NCI-H187 (cell line): ENCODE measurements at places on chromosomes 5 and 9.

DNA sequence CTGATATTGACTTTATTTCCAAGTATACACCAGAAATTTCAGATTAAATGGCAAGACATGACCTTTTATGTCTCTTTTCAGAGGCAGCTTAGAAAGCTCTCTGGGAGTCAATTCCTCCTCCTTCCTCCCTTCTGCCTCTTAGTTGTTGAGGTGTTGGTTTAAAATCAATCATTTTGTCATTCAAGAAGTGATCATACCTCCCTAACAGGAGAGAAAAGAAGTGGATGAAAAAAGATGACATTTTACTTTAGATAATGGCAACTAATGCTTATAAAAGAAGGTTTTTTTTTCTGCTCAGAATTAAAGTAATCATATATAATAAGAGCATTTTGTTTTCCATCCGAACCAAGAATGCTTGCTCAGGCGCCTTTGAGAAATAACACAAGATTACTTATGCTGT, 448.7 kb downstream of the CTNND2 start:
- DNase-seq: no peak

- DNase-seq: no peak
Observed at GRCh38 chr9:98101416-98101815, 17.6 kb downstream of the TRIM14 start.

GRCh38 chr9:134283111-134283515, 43.1 kb upstream of the RXRA start:
- no peak for DNase-seq

DNA sequence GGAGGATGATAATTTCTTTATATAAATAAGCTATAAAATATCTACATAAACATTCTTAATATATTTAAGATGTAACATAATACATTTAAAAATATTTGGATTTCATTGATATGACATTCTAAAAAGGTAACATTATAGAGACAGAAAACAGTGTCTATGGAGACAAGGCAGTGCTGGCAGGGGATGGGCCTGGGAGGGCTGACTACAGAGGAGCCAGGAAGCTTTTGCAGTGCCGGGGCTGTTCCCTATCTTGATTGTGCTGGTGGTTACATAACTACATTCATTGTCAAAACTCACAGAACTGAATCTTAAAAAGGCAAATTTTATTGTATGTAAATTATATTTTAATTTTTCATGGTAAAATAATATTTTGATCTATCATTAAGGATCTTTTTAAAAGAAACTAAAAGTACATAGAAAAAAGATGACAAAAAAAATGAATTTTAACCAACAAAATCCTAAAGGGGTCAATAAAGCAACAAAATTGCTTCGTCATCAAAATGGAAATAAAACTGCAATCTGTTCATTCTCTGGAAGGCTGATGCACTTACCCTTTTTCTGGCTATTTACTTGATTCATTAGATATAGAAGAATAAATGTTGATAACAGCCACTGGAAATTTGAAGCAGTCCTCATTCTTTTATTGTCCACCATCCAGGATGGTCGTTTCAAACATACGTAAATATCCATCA, 26.3 kb downstream of the LIFR start:
- DNase-seq: no peak

DNA sequence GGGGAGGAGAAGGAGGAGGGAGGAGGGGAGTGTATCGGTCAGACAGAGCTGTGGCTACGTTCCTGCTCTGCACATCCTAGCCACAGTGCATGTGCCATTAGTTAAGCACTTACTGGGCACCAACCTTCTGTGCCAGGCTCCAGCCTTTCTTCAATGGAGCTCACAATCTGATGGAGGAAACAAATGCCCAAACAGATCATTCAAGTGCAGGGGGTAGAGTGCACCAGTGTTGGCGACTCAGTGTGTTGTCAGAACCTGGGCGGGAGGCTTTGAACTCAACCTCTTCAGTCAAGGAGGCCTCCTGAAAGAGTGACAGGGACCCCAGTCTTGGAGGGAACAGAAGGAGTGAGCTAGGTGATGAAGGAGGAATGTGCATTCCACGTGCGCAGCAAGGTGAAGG, 51.9 kb upstream of the SHB start:
- DNase-seq: no peak

- no peak for DNase-seq
Observed at GRCh38 chr9:120764476-120764875, 28.7 kb downstream of the FBXW2 start.

- DNase-seq: no peak
Observed at GRCh38 chr9:70494221-70494620, 79.8 kb upstream of the KLF9 start.

- DNase-seq: no peak
Observed at GRCh38 chr9:114629563-114630090, 18.5 kb downstream of the TMEM268 start.

DNA sequence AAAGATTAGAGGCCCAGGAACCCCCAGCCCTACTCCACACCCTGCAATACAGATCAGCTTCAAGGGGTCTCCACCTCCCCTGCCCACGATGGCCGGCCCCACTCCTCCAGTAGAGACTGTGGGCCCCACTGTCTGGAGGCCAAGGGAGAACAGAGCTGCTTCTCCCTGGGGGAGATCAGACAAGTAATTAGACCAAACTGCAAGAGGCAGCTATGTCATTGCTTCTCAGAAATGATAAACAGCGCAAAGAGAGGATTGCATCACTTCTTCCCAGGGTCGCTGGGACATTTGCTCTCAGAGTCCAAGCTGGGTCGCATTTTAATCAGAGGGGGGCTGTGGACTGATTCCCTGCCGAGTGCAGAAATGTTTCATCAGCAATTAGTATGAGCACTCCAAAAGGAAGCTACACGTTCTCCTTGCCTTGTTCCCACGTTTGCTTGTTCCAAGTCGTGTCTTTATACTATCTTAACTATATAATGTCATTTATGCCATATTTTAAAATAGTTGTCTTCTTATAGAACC, 59.9 kb downstream of the ROPN1L start:
- no peak for DNase-seq

DNA sequence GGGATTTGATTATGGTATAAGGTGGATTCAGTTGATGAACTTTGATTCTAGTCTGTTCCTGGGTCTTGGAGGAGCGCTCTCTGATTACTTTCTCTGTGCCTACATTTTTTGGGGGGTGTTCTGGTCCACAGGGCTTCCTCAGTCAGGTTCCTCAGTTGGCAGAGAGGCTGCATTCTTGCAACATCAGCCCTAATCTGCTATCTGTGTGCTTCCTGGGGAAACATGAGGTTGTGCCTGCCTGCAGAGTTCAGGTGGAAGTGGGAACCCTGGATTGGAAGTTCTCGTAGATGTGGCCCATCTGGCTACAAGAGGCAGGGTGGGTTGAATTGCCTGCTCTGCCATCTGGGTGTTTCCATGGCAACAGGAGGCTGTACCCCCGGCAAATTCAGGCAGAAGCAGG, 24.5 kb downstream of the POLK start:
- no peak for DNase-seq

DNA sequence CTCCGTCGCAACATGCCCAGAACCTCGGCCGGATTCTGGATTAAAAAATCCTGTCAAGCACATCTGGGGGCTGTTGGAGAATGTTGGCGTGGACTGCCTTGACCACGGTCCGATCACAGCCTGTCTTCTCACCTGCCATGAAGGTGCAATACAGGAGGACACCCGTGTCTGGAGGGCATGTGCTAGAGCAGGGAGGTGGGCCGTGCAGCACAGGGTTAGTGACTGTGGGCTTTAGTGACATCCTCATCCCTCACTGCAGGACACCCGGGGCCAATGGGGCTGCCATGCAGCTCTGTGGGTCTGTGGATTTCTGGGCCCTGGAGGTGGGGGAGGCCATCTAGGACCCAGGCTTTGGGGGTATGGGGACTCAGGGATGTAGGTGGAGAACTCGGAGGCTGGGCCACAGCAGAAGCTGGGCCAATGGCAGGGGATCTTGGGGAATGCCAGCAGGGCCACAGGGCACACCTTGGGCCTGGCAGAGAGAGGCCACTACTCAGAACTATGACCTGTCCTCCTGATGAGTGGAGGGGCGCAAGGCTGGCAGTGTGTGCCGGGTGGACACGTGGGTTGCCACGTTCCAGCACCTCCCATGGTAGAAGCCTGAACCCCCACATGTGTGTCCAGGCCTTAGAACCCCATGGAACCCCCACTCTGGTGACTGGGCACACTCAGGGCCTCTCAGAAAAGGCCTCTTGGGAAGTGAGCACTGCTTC, 23.3 kb downstream of the ZDHHC11B start:
- DNase-seq: no peak

DNA sequence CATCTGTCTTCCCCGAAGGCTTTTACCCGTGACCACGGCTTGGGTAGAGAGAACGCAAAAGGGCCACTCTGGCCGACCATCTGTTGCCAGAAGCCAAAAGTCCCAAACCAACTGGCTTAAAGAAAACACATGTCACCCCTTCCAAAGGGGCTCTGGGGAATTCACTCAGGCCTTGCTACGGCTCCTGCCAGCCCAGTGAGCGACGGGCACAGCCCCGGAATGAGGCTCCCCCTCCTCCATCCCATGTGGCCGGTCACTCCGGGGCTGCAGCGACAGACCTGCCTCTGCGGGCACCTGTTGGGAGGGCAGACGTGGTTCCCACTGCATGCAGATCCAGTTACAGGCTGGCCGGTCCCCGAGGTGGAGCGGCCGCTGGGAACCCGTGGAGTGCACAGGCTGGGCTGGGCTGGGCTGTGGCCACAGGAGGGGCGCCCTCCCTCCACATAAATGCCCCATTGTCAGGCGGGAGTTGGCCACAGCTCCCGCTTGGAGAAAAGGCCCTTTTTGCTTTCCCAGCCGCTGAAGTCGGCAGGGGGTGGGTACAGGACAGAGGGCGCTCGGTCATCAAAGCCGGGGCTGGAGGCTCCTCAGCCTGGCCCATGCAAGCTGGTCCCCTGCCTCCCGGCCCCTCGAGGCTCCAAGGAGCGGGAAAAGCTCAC, 19.9 kb downstream of the NOTCH1 start:
- no peak for DNase-seq

- DNase-seq: no peak
Observed at GRCh38 chr9:131584858-131585257, 39.5 kb downstream of the PRRT1B start.

GRCh38 chr5:56457887-56458812, 225.0 kb upstream of the ANKRD55 start:
- no peak for DNase-seq

DNA sequence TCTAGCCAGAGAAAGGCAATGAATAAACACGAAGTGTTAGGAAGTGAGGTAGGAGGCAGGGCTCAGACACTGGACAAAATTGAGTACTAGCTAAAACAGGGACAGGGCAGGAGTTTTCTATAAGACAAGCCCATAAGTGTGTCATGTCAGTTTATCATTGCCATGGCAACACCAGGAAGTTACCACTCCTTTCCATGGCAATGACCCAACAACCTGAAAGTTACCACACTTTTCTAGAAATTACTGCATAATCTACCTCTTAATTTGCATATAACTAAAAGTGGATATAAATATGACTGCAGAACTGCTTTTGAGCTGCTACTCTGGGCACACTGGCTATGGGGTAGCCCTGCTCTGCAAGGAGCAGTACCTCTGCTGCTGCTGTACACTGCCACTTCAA, 442.5 kb upstream of the COX7C start:
- no peak for DNase-seq

DNA sequence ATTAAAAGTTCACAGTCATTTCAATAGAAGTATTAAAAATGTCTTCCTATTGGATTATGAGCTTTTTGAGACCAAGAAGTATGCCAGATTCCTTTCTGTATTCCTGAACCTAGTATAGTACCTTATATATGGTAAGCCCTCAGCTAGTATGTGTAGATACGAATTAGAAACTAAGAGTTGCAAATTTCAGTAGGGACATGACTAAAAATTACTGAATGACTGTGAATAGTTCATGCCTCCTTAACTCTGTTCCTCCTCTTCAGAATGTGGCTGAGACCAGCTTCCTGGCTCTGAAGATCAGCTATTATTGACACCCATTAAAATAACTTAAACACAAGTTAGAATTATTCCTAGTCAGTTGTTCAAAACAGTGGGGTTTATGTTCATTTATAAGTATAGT, 19.7 kb downstream of the KDM3B start:
- no peak for DNase-seq

DNA sequence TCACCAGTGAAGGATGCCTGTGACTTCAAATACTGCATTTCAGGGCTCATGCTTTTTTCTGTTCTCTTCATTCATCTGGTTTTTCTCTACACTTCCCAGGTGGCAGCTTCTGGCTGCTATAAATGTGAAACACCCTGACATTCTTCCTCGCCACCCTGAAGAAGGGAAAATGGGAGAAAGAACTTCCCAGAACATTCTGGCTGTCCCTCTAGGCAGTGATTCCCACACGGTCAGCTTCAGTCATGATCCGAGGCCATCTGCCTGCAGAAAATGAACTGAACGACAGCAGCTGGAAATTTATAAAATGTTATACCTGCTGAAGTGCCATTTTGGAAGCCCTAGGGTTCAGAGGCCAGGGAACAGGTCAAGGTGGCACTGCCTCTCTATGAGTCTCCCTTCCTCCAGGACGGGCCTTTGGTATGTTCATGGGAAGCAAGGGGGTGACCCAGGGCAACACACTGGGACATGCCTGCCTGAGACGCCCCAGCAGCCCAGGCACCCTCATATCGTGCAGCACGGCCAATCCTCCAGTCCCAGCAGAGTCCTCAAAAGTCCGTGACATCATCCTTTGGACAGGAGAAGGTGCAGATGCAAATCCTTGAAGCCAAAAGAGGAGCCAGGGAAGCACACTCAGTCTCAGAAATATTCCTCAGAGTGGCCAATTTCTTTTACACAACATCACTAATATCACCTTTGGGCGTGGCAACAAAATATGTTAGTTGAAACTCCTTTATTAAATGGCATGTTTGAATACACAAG, 107.1 kb downstream of the SEMA5A start:
- DNase-seq: no peak

DNA sequence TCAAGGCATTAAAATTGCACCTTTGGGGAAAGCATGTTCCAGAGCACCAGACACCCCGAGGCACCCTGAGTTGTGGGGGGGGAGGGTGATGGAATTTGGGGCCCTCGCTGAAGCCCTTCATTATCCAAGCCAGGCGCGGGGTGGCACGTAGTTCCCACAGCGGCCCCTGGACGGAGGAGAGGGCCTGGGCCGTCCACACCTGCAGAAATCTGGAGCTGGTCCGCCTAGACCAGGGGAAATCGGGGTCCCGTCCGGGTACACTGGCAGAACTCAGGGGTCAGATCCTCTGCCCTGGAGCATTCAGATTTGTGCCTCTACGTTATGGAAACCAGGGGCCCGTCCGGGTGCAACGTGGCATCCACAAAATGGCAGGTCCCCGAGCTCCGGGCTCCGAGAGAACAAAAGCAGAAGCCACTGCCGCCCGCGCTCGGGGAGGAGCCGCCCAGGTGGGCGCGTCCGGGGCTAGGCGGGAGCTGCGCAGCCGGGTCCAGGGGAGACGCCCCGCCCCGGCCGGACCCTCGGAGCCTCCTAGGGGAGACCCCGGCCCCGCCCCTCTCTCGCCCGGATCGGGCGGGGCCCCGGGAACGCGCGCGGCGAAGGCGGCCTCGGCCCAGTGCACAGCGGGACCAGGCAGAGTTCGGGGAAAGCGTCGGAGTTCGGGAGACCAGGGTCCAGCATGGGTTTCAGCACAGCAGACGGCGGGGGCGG, at the start of gene PLEKHG4B:
PLEKHG4B (plus strand) TSS at position 613 of the 708 bp plus-strand sequence; CDS start at position 677, 64 bp downstream.
- DNase-seq: peak; percentile 84

DNA sequence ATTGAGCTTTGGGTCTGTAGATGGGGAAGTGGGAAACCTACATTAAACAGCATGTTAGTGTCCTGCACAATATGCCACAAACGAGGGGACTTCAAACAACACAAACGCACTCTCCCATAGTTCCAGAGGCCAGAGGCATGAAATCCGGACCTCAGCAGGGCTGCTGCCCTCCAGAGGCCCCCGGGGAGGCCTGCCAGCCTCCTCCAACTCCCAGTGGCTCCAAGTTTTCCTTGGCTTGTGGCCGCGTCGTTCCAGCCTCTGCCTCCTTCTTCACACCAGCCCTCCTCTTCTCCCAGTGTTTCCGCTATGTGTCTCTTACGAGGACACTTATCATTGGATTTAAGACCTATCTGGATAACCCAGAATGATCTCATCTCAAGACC, 13.3 kb upstream of the COL5A1 start:
- DNase-seq: no peak
